ENCODE measurements at places on chromosomes 2 and 18. TPM values are rescaled to one million over a fixed set of nuclear protein-coding genes. Genes with fewer than 3 reads are reported as not detected.
A peak's percentile ranks its signal among the peaks of the same experiment; 100 is the strongest.

DNA sequence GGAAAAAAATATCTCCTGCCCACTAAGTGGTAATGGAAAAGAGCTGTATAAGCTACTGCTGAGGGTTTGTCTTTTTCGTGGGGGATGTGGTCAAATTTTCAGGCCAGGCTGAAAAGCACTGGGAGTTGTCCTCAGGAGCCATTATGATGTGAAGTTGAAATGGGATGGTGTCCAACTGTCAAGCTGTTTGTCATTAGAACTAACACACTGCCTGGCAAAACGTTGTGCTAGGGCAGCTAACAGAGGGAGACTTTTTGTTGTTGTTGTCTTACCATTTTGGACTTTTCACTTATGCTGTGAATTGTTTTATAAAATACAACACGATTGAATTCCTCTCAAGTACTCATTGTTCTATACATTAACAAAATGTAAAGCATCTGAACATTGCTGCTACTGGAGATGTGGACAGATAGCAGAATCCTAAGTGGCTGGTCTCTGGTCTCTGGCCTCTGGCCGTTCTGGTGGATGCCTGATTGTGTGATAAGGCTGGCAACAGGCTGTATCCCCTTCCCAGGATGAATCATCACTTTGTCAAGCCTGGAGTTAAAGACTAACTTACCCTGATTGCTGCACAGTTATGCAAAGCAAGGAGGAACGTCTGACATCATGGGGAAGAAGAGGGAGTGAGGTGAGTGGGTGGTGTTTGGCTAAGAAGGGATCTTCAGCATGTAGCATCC, 2.3 kb downstream of the MYO1B start:
- DNase-seq = peak; percentile 93

GRCh38 chr2:162118166-162119031, 33.6 kb downstream of the GCG start:
- DNase-seq = peak; percentile 93

DNA sequence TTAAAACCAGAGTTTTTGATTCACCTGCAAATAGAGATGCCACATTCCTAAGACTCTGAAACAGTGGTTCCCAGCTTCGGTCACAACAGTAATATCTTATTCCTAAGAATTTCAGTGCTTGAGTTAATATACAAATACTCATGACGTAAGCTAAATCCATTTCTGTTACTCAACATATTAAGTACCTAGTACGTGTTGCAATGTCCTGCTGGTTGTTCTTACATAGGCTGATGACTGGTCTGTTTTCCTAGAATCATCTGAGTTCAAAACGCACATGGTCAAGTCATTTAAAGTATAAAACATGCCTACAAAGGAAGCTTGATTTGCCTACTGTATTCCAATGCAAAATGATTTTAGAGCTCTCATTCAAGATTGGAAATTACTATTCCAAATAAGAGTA, 7.2 kb downstream of the NCL start:
- no peak for DNase-seq

- DNase-seq = peak; percentile 75
Measured at GRCh38 chr2:109486711-109487535, 126.8 kb downstream of the SEPTIN10 start.

DNA sequence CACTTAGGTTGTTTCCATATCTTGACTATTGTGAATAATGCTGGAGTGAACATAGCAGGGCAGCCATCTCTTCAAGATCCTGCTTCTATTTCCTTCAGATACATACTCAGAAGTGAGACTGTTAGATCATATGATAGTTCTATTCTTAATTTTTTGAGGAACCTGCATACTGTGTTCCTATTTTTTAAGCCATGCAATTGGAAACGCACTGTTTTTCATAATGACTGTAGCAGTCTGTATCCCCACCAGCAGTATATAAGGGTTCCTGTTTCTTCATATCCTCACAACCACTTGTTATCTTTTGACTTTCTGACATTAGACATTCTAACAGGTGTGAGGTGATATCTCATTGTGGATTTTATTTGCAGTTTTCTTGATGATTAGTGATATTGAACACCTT, 15.5 kb downstream of the NEURL3 start:
- DNase-seq = no peak

DNA sequence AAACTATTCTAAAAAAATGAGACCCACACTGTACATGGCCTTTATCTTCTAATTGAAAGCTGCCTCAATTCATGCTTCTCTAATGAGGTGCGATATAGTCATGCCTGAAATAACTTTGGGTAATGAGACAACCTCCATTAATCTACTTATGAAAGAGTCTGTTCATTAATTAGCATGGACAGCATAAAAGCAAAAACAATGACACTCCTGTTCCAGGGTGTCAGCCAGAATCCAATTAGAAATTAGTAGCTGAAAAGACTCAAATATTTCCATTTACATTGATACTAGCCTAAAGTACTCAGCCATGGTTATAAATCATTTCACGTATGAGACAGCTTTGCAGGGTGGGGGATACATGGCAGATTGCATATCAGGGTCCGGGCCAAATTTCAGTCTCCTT, 288.7 kb downstream of the AKAIN1 start:
- DNase-seq = no peak

DNA sequence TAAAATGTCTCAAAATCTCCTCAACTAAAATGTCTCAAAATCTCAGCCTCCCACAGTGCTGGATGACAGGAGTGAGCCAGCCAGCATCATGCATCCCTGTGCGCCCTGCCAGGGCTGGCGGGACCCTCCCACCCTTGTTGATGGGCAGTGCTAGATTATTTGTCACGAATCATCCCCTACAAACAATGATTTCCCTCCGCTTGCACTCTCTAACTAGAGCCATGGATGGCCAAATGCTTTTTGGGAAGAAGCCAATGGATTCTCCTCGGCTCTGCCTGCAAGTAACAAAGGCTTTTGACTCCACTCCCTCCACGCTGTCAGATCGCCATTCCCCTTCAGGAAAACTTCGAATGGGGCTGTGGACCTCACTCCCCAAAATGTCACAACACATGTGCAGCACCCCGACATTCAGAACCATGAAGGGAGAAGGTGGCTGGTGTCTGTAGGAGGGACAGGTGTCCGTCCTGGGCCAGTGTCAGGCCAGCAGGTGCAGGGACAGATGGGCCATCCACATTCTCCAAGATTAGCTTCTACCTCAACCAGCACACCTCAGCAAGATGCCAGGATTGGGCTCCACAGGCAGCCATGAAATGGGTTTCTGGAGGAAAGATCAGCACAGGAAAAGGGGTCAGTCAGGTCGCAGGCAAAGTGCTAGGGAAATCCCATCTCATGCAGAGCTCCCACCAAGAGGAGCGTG, 11.5 kb downstream of the AMER3 start:
- no peak for DNase-seq

DNA sequence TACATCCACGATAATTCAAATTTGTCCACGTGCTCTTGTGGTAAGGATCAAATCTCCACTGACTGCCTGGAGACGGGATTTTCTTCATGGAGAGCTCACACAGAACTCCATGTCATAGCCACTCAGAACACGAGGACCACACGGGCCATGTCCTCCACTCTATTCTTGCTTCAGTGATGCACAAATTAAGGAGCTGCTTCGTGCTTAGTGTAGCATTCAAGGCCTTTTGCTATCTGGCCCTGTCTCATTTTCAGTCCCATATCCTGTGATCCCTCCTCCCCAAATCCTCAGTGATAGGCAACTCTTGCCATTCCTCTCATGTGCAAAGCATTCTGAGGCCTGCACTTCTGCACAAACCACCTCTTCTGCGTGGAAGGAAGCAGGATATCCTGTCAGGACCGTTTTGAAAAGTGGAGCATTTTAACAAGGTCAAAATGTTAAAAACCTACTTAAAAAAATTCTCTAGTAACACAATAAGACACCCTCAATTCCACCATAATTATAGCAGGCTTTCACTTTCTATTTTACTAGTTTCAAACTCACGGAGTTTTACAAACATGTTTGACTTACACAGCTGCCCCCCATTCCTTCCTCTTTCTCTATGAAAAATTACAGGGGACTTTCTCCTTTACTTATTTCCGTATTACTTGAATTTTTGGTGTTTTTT, 35.2 kb downstream of the ST3GAL5 start:
- DNase-seq = no peak

- no peak for DNase-seq
Measured at GRCh38 chr18:13004396-13004795, 13.2 kb downstream of the CEP192 start.

DNA sequence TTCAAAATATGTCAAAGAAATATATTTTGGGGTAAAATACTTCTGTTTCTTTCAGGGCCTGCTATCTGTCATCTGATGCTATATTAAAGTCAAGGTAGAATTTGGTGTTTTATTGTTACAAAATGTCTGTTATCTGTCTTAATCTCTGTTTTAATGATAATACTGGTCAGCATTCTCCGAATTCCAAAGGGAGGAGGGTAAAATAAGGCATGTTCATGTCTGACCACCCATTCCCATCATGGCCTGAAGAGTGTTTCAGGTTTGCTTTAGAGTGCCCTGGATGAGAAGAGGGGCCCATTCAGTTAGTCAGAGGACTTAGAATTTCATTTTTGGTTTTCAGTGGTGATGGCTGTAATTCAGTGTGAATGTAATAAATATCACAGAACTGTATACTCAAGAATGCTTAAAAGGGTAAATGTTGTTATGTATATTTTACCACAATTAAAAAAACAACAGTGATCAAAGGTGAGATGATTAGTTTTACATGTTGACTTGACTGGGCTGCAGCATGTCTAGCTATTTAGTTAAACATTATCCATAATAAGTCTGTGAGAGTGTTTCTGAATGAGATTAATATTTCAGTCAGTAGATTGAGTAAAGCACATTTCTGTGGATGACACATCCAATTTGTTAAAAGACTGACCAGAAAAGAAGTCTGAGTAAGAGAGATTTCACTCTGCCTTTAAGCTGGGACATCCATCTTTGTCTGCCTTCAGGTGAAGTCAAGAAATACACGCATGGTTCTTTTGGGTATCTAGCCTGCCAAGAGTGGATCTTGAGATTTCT, 467.9 kb upstream of the SYT4 start:
- peak; percentile 49 for DNase-seq

GRCh38 chr2:217743407-217743806, 259.4 kb downstream of the TNS1 start:
- DNase-seq = no peak

- peak; percentile 58 for DNase-seq
Measured at GRCh38 chr2:236998236-236998635, 87.5 kb upstream of the COPS8 start.

DNA sequence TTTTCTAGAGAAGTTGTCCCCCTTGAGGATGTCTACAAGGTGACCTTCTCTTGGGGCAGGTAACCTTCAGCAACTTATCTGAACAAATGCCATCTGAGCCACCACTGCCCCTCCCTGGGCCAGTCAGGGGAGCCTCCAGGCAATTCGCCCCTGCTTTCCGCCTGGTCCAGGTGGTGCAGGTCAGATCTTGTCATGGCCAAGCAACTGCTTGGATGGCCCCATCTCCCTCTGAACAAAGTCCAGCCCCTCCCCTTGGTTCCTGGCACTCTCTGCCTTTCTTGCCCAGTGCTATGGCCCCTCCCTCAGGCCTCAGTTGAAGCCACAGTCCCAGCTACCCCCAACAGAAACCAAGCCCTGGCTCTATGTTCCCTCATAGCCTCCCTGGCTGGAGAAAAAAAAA, 138.7 kb downstream of the ALPK2 start:
- DNase-seq = no peak

DNA sequence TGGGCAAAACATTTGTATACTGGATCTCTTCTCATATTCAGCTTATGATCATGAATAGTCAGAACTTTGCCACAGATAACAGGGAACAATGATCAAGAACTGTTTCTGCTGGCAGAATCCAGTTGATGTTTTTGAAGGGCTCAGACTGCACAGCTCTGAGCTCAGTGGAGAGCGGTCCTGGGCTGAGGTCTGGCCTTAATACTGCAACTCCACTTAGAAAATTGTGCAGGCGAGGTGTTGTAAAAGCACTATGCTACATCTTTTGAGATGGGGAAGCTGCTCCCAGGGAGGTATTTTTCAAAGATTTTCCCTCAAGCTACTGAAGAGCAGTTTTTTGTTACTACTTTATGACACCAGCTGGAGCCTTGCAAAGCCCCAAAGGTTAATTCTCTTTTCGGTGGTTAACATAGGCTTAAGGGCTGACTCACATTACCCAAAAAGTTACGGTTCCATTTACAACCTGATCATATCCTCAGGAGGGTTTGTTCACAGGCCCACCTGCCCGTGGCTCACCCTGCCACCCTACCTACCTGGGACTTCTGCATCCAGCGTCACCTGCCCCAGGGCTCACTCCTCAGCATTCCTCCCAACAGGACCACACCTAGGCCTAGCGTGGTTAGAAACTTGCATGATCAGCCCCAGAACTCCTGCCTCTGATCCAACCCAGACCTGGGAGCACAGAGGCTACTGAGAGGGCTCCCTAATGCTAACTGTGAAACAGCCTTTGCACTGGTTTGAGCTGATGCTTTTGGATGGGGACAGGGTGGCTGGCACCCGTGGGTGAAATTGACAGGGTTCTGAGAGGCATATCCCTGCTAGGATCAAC, 114.4 kb downstream of the NCK2 start:
- no peak for DNase-seq

DNA sequence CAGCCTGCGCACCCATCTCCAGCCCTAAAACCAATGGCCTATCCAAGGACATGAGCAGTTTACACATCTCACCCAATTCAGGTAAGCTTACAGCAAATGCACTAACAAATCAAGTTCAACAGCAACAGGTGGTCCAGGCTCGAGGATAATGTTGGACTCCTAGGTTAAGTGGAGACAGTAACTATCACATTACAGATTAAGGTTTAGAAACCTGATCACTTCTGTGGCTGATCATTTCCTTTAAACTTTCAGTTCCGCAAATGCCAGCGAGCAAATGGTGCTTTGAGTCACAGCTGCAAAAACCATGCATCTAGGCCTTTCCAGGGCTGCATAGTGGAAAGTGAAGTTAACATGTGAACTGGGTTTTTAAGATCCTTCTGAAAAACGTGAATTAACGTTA, 259.4 kb downstream of the GBX2 start:
- no peak for DNase-seq

DNA sequence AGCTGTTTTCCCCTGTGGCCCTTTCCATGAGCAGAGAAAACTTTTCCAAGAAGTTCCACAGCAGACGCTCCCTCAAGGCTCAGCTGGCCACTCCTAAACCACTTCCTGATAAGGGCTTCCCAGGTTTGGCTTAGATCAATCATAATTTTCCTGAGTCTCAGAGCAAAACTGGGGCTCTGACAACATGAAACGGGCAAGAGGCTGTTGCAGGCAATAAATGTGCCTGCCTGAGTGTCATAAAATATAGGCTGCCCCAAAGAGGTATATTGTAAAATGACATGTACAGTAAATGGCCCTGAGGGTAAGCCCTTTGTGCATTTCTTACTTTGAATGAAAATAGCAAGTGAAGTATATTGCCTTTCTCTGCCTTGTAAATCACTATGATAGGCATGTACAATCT, 105.6 kb upstream of the UXS1 start:
- no peak for DNase-seq

Gene CARF
- 1.3 TPM for total RNA-seq

Gene ACVR2A
- 1.4 TPM for total RNA-seq

Gene ABCG5
- total RNA-seq = not detected

Gene FARP2
- 17.0 TPM for total RNA-seq

Gene IL18R1
- total RNA-seq = not detected

Gene PPP4R3B
- 21.2 TPM for total RNA-seq

Gene ATG9A
- 73.3 TPM for total RNA-seq

Gene R3HDM1
- total RNA-seq = 13.9 TPM

Gene NXPH2
- total RNA-seq = not detected

Gene SALL3
- not detected for total RNA-seq

Gene GALNT14
- 0.20 TPM for total RNA-seq

Gene ARHGAP15
- total RNA-seq = not detected

All from M059J (cell line).